ENCODE measurements at places on chromosomes 6 and 20.

DNA sequence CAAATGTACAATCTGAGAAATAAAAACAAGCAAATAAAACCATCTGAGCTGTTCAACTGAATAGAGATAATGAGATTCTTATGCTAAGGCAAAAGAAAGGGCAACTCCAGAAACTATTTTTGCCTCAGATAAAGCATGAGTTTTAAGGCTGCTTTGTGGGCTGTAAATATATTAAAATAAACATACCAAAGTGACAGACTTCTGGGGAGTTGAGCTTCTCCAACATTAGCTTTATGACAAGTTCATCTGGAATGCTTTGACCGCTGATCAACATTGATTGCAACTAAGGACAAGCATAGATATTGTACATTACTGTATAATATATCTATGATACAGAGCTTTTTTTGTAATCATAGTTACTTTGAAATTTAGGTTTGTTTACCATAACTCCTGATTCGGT, 19.3 kb downstream of the AK9 start:
- DNase-seq: no peak

DNA sequence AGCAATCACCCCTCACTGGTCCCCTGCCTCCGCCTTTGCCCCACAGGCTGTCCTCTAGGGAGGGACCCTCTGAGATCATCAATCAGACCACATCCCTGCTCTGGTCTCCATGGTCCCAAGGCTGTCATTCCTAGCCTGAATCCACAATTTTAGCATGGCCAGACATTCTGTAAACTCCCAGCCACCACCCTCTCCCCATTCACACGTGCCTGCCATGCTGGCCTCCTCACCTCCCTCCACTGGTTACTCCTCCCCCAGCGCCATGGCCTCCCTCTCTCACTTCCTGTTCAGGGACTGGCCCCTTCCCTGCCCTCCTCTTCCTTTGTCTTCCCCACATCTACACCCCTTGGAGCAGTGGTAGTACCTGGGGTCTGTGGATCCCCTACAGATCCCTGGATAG, 150.7 kb upstream of the MLN start:
- no peak for DNase-seq

- no peak for DNase-seq
Observed at GRCh38 chr6:42791706-42792320, 10.0 kb downstream of the BICRAL start.

GRCh38 chr6:48476257-48476656, 365.3 kb upstream of the PTCHD4 start:
- no peak for DNase-seq

- no peak for DNase-seq
Observed at GRCh38 chr6:167949121-167949684, 48.3 kb upstream of the KIF25 start.

DNA sequence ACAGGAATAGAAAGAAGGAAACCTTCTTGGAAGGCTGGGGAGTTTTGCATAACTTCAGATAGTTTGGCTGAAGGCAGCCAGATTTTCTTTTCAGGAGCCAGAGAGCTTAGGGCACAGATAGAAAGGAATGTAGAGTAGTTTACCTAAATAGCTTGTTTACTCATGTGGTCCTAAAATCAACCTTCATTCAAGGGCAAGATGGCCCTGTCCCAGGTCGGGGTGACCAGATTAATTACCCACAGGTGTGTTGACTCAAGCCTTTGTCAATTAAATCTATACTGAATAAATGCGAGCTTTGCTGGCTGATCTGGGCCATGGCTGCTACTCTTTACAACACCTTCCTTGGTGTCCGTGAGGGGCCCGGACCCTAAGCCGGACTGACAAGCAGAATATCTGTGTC, 792.0 kb upstream of the MAN1A1 start:
- DNase-seq: no peak

- DNase-seq: no peak
Observed at GRCh38 chr20:57964011-57964862, 254.4 kb upstream of the PMEPA1 start.

DNA sequence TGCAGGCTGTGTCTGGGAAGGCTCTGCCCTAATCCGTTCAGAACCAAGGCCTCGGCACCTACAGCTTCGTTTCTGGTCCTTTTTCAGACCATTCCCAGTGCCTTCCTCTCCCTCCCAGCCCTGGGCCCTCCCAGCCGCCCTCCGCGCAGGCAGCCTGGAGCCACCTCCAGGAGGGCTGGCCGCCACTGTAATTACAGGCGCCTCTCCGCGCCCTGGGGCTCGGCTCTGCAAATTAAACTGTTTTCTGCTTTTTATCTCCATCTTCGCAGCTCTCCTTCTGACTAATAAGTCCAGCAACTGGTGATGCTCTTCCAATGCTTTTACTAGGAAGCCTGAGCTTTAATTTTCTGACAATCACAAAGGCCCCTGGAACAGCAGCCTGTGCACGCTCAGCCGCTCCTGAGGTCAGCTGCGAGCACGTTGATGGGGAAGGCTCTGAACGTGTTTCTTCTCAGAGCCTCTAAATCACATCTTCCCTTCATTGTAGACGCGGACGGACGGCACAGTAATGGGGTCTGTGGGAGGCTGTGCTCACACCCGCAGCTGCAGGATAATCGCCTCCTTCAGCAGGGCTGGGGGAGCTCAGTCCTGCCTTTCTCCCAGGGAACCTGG, 194.6 kb downstream of the DLL1 start:
- DNase-seq: no peak

- no peak for DNase-seq
Observed at GRCh38 chr6:34177181-34177591, 31.3 kb upstream of the GRM4 start.

DNA sequence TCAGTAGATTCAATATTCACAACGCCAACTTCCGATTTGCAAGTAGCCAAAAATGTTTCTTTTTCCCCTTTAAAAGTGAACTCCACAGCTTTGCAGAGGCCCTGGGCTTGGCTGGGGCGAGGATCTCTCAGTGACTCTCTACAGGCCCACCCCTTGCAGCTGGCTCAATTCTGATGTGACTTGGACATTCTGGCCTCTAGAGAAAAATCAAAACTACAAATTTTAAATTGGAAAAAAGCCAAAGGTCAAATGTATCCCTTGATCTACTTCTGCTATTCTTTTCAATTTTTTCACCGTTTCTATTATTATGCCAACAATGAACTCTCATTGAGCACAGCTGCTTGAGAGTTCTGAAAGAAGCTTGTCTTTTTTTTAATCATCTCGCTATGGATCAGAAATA, 245.9 kb upstream of the HS3ST5 start:
- no peak for DNase-seq

DNA sequence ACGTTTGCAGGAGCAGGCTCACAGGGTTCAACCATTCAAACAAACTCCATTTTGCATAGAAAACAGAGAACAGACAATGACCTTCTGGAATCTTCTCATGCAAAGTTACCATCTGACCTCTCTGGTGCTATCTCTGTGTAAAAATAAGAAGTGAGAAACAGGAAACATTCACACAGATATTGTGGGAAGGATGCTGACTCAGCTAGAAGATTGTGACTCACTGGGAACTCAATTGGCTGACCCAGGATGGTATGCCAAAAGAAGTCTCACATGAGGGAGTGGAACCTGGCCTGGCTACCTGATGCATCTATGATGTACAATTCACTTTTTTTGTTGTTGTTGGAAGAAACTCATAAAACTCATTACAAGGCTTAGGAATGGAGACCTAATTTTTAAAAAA, 61.1 kb upstream of the TBX18 start:
- no peak for DNase-seq

- no peak for DNase-seq
Observed at GRCh38 chr6:132391391-132392269, 9.6 kb downstream of the MOXD1 start.

Data from GM12878 (cell line).